ENCODE measurements at places on chromosomes 5 and 9.

GRCh38 chr9:108166519-108166918 lies 677.0 kb upstream of the KLF4 start:
- no peak for DNase-seq

GRCh38 chr9:17216011-17216410 lies 81.2 kb downstream of the CNTLN start:
- DNase-seq: no peak

DNA sequence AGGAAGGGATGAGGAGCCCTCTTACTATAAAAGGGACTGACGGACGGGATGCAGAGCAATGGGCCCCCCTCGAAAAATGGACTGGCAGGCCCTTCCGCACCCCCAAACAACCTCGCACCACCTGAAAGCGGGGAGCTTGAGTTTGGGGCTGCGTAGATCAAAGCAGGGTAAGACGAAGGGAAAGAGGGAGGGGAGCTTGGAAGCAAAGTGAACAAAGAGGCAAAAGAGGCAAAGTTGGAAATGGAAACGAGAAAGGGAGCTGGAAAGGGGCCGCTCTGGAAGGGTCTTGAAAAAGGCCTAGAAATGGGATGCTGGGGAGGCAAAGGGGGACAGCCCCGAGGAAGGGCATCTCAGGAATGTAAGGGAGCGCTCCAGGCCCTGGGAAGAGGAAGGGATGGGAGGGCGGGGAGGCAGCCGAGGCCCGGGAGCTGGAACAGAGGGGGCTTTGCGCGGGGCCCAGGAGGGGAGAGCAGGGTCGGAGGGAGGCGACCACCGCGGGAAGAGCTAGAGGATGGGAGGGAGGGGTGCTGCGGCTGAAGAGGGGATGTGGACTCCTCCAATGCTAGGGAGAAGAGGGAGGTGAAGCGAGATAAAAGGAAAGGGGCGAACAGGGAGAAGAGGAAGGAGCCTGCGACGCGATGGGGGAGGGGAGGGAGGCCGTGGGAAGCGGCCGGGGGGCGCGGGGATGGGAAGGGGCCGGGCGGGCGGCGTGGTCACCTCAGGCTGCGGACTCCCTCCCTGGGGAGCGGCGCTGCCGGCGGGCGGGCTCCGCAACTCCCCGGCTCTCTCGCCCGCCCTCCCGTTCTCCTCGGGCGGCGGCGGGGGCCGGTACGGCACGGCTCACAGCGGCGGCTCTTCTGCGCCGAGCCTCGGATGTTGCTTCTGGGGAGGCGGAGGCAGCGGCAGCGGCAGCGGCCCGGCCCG lies 577 bp downstream of the RNF145 start:
- peak; percentile 52 for DNase-seq

GRCh38 chr5:125798307-125798706 lies 624.9 kb upstream of the GRAMD2B start:
- DNase-seq: no peak

- no peak for DNase-seq
Measured at GRCh38 chr5:57193757-57194413, 20.0 kb downstream of the GPBP1 start.

- no peak for DNase-seq
Measured at GRCh38 chr5:174101195-174101730, 55.8 kb downstream of the NSG2 start.

DNA sequence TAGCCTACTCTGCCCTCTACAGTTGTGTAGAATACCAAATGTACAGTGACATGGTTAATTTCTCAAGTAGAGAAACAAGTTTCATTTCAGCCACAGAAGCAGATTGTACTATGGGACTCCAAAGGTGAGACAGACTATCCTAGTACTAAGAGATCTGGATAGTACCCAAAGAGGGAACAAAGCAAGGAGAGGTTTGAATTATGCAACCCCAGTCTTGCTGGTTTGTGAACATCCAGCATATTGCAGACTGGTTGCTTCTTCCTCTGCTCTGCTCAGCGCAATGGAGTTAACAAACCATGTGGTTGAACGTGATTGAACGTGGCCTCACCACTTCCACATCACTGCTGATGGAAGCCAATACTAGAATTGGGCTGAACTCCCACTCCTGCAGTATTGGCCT lies 43.3 kb upstream of the ALDOB start:
- DNase-seq: no peak

DNA sequence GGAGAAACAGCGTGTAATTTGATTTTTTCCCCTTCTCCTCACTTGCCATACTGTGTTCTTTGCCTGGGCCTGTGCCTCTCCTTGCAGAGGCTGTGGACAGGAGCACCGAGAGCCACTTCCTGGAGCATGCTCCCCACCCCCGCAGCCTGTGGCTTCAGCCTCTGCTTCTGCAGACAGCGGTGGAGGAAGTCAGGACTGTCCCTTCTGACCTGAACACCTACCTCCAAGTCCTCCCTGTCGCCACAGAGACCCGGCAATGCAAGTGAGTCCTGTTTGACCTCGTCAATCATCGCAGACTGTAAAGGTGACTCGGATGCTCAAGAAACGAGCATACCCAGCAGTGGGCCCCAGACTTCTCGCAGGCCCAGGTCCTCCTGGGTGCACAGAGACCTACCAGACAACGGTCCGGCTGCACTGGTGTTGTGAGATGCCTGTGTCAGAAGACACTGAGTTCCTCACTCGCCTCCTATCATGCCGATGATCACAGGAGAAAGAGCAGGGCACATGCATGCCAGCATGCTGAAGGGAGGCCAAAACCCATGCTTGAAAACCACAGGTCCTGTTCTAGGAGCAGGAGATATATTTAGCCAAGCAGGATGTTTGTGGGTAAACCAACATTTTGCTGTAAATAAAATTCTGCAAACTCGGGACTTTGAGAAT lies 198.8 kb downstream of the AUH start:
- DNase-seq: no peak

DNA sequence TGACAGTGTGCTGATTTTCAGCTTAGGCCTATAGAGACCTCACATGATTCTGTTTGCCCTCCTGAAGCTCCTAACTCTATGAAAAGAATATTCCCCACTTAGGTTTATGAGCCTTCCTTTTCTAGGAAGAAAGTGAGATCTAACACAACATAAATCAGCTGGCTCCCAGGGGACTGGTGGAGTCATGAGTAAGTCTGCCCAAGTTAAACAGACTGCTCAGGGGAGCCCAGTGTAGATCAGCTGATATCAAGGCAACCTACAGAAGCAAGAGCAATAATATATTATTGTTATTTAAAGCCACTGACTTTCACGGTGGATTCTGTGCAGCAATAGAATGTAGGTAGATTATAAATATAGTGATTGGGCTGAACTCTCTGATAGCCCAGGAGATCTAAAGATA lies 1978.6 kb upstream of the CDH6 start:
- DNase-seq: no peak

DNA sequence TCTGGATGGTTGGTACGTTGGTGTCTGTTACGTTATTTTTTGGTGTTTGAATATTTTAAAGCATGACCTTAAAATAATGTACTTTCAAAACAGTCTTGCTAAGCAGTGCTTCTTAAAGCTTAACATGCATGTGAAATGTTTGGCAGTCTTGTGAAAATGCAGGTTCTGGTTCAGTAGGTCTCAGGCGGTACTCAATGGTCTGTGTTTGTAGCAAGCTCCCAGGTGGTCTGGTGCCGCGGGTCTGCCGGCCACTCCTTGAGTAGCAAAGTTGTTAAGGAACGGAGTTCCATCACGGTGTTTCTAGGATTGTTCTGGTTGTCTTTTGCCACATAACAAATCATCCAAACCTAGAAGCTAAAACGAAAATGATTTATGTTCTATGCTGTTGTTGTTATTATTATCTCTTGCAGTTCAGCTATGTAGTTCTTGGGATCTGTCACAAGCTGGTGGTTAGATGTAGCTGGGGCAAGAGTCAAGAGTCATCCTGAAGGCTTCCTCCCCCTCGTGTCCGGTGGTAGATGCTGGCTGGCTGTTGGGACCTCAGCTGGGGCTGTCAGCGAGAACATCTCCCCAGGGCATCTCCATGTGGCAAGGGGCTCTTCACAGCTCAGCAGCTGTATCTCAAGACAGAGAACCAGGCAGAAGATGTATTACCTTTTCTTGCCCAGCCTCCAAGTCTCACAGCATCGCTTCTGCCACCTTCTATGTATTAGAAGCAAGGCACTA lies 186.8 kb downstream of the PALM2AKAP2 start:
- no peak for DNase-seq

DNA sequence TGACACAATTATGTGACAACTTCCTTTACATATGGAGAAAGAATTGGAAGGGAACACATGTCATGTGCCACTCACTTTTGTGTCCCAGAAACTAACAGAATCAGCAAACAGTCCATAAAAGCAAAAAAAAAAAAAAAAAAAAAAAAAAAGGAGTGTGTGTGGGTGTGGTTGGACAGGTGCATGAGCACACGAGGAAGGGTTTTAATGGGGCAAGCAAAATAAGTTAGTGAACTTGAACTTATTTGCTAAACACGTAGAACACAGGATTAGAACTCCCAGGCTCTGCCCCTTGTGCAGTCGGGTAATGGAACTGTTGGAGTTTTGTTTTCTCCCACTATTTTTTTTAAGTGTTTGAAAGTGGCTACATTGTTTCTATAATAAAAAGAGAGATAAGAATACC lies 74.8 kb upstream of the PJA2 start:
- DNase-seq: no peak

GRCh38 chr9:128919402-128920089 lies 1.2 kb upstream of the PHYHD1 start:
- no peak for DNase-seq

DNA sequence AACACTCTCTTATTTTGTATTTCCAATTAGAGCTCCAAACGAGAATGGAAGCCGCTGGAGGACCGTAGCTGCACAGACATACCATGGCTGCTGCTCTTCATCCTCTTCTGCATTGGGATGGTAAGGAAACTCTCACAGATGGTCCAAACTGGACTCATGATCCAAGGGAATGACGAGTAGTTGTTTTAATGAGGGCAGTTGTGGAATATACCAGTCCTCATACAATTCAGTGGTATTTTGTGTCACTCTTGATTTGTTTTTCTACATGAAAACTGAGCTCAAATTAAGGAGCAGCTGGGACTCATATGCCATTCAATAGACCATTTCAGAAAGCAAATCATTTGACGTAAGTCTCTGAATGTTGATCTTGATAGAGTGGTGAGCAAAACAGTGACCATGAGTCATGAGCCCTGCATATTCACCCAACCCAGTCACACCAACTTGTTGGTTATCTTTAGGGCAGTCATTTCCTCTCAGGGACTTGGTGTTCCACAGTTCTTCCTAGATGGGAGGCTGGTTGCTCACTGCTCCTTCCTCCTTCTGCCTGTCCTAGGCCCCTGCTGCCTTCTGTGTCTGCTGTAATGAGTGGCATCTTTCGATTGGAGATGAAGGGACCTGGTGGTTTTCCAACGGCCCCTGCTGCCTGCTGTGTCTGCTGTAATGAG lies 54.9 kb downstream of the SLC44A1 start:
- no peak for DNase-seq

- no peak for DNase-seq
Measured at GRCh38 chr9:92965759-92966517, 18.6 kb downstream of the FGD3 start.

DNA sequence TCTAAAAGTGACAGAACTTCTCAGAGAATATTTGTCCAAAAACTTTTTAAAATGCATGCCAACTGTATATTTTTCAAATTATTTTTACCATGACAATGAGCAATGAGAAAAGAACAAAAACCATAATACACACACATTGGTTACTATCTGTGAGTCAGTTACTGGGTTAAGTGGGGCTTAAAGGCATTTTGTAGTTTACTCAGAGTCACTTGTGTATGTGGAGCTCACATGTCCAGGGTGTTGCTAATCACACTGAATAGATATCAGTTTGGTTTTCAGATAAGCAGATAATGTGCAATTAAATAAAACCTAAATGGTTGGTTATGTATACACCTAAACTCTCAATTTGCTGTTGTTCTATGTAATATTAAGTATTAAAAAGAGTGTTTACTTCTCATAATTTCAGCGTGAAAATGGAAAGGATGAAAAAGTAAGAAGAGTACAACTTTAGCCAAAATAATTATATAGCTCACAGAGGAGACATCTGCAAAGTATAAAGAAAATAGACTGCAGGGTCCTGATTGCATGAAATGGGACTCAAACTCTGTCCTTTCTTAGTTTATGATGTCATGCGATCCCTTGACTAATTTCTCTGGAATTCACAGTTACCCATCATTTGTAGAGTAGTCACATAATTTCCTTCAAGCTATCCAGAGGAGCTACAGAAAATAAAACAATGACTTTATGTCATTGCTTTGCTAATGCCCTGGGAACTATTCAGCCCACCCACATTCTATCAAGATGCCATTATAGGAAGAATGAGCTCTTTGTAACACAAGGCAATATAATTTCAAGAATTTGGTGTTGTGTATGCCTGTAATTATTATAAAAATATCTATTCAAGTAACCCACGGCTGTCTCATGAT lies 388.0 kb upstream of the ZNF608 start:
- no peak for DNase-seq

DNA sequence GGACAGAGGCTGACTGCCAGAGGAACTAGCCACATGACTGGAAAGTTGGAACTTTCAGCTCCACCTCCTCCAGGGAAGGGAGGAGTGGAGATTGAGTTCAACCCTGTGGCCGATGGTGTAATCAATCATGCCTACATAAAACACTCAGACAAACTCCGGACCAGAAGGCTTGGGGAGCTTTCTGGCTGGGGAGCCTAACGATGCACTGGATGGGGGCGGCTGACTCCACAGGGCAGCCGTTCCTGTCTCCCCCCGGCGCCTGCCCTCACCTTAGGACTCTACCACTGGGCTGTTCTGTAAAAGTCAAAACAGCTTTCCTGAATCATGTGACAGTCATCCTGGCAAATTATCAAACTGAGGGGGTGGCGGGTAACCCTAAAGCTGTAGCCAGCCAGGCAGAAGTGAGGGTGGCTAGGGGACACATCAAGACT lies 58.0 kb downstream of the GOLM1 start:
- DNase-seq: no peak

DNA sequence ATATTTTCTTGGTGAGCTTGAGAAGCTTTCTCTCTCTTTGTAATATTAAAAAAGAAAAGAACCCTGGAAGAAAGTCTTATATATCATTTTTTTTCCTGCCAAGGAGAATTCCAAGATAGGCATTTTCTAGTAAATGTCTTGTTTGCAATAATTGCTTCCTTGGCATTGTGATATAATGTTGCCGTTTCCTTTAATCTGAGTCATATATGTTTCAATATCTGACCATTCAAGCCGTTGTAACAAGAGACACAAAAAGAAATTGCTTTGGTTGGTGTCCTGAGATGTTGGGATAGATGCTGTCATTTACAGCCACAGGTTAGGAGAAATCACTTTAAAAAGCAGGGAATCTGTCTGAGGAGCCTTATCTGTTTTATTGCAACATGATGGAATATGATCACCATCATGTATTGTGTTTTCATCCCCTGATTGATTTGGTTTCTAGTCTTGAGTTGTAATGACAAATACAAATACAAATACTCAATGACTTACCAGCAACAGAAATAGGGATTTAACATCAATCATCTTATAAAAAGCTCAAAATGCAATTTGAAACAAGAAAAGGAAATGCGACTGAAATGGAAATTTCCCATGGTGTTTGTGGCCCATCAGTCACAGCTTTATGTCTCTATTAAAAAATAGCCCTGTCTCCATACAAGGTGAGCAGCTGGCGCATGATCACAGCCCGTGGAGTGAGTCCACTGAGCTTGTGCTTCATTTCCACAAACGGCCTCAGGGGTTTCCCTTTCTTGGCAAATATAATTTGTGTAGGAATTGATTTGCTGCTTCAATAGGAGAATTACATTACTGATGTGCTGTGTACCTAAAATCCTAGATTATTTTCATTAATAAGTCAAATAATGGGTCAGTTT lies 250.1 kb upstream of the TRPC7 start:
- no peak for DNase-seq

GRCh38 chr5:98231089-98231488 lies 542.4 kb upstream of the RGMB start:
- no peak for DNase-seq

Measured in posterior cingulate gyrus (tissue), 11 donors.